ENCODE measurements at places on chromosomes 2 and 18.

DNA sequence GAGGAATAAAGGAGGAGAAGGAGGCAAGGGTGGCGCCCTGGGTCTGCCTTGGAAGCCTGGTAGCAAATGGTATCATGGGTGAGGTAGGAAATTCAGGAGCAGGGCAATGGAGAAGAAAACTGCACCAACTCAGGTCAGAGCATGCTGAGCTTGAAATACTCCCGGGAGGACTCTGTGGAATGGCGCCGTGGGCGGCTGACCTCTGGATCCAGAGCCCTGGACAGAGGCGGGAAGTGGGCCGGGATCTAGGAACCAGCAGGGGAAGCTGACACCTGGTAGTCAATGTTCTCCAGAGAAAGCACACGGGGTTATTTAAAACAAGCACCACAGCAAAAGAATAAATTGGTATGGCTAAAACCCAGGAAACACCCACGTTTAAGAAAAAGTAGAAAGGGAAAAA, 161.3 kb downstream of the INO80D start:
- DNase-seq: no peak

DNA sequence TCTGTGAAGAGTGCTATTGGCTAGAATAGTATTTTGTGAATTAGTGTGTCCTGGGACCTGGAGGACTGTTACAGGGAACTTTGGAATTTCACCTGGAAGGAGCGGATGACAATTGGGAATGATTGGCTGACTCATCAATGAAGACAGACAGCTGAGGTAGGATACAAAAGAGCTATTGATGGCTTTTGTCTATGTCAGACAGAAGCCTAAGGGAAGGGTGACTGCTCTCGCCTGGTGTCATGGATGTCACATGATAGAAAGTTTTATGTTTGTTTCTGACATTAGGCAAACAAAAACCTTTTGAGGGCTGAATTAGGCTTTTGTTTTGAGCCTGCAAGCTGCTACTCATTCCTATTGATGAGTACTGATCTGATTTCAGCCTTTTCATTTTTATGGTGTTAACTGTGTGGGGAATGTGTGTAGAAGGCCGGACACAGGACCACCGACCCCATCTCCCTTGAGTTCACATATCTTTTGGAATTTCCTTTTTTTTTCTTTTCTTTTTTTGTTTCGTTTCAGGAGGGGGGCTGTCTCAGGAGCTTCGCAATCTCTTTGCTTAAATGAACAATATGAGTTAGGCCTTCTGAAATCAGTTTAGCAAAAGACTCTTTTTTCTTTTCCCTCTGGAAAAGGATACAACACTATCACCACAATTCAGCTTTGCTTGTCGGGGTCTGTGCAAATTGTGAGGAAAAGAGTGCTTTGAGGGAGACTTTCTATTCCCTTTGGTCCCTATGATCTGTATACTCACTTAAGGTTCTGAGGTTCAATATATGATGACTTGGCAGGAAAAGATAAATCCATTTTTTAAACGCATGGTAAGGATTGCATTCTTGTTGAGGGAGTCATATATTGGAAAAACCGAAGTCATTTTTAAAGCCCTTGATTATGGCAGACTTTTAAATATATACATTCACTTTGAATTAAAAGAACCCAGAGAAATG, 207.9 kb upstream of the FIGN start:
- no peak for DNase-seq

DNA sequence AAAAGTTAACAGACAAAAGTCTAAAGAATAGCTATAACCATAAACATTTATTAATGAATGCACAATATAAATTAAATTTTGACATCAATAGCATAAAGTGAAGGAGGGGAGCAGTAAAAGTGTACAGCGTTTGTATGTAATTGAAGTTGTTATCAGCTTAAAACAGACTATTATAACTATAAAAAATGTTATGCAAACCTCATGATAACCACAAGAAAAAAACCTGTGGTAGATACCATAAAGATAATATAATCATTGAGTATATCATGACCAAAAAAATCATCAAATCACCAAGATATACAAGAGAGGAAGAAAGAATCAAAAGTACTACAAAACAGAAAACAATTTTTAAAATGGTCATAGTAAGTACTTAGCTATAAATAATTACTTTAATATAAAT, 122.1 kb upstream of the ID2 start:
- DNase-seq: no peak

- peak; percentile 21 for DNase-seq
Measured at GRCh38 chr2:198004921-198005829, 200.8 kb downstream of the PLCL1 start.

- DNase-seq: no peak
Measured at GRCh38 chr2:155060896-155061295, 362.4 kb downstream of the KCNJ3 start.

- no peak for DNase-seq
Measured at GRCh38 chr18:6616981-6617380, 112.5 kb upstream of the ARHGAP28 start.

GRCh38 chr2:95390272-95390880, 12.1 kb upstream of the FAHD2A start:
- DNase-seq: no peak

- no peak for DNase-seq
Measured at GRCh38 chr2:144211826-144212225, 308.1 kb downstream of the ZEB2 start.

- no peak for DNase-seq
Measured at GRCh38 chr18:77138270-77138669, 5.7 kb upstream of the MBP start.

DNA sequence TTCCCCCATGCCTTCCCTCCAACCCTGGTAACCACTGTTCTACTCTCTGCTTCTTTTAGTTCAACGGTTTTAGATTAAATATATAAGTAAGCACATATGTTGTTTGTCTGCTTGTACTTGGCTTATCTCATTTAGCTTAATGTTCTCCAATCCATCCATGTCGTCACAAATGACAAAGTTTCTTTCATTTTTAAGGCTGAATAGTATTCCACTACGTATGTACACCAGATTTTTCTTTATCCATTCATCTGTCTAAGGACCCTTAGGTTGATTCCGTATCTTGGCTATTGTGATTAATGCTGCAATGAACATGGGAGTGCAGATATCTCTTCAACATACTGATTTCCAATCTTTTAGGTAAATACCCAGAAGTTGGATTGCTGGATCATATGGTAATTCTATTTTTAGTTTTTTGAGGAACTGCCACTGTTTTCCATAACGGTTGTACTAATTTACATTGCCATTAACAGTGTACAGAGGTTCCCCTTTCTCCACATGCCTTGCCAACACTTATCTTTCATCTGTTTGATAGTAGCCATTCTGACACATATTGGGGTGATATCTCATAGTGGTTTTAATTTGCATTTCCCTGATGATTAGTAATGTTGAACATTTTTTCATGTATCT, 8.1 kb downstream of the ASB3 start:
- no peak for DNase-seq

DNA sequence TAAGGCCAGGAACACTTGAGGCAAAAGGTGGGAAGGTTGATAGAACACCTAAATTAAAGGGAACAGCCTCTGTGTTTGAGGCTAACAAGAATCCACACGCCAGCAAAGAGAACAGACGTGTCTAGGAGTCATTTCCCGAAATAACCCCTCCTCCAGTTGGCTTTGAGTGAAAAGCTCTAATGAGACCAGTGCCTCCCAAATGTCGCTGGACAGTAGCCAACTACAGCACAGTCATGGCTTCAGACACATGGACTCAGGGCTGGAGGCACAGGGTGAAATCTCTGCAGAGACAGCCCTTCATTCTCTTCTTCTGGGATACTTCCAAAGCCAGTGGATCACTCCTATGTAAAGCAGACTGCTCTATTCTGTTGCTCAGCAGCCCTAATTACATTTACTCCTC, 49.6 kb downstream of the SOWAHC start:
- peak; percentile 79 for DNase-seq

- no peak for DNase-seq
Measured at GRCh38 chr2:148968776-148969319, 69.7 kb upstream of the LYPD6B start.

DNA sequence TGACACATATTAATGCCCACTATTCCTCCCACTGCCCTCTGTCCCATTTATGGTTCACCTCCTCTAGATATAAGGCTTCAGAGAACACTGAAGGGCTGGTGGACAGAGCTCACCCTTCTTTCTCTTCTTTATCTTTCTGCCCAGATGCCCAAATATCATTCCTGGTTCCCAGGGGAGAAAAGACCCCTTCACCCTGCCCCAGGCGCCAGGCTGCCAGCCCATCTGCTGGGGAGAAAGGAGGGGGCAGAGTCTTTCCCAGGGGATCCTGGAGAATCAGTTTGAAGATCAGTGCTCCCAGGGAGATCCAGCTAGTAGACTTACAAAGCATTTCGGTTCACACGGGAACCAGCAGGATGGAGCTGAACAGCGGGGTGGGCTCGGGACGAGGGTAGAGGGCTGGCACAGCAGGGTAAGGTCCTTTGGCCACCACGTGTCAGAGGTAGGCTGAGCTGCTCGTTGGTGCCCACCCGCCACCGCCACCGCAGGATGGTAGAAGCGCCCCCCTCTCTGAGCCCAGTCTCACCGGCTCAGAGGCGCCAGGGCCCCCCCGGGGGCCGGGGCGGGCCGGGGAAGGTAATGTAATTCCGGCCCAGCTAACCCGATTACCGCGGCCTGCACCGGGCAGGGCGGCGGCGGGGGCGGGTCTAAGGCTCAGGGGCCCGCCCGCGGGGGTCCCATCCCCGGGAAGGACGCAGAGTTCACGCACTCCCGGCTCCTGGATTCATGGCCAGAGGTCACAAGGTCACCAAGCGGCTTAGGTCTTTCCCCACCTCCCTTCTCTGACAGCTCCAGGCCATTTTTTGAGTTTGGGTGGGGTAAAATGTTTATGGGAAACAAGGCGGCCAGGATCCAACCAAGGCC, 1.3 kb upstream of the TLX2 start:
- no peak for DNase-seq

GRCh38 chr2:230711224-230711623, 1.4 kb upstream of the CAB39 start:
- DNase-seq: peak; percentile 20

- no peak for DNase-seq
Measured at GRCh38 chr18:42174909-42175308, 219.9 kb downstream of the PIK3C3 start.

GRCh38 chr2:206275312-206276055, 1.0 kb downstream of the ZDBF2 start:
- no peak for DNase-seq

GRCh38 chr18:35661483-35662146, 80.1 kb downstream of the GALNT1 start:
- no peak for DNase-seq

- no peak for DNase-seq
Measured at GRCh38 chr2:112277596-112278220, 2.3 kb downstream of the ZC3H6 start.

DNA sequence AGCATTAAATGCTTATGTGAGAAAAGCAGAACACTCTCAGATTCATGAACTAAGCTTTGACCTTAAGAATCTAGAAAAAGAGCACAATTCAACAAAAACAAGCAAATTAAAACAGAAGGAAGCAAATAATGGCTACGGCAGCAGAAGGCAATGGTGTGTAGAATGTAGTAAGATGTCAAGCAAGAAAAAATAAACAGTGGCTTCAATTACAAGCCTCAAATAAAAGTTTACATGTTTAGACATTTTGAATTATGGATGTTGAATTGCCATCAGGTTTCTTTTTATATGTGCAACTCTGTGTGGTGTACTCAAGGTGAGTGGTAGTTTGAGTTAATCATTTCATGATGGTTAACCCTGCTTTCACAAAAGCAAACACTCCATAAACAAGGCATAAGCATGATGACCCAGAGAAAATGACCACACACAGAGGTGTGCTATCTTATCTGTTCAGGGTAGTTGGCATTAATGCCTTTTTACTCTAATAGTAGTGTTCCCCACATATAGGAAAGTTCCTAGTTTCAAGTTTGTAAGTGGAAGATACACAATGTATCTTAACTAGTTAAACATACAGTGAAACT, 207.1 kb downstream of the FIGN start:
- no peak for DNase-seq

GRCh38 chr18:5524660-5525059, 19.1 kb downstream of the EPB41L3 start:
- no peak for DNase-seq

- DNase-seq: no peak
Measured at GRCh38 chr18:77061946-77062517, 70.6 kb downstream of the MBP start.

DNA sequence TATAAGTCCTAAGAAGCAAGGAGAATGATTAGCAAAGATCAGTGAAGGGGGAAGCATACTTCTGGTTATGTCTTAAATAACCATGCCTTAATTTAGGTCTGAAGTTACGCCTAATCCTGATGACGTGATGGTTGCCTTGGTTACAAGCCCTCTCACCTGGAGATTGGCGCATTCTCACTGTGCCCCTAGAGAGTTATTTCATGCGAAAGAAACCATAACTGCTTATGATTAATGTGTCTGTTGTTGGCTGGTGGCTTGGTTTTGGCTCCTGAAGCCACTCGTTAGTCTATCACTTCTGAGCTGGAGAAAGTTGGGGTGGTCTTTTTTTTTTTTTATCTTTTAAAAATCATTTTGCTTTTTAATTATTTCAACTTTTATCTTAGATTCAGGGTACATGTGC, 47.0 kb downstream of the TNFRSF11A start:
- no peak for DNase-seq

All from femur (tissue), 1 donor.